ENCODE measurements at places on chromosomes 16 and 17. TPM values are rescaled to one million over a fixed set of nuclear protein-coding genes. Genes with fewer than 3 reads are reported as not detected.

PRKCB gene
- 2.1 TPM for total RNA-seq

GRCh38 chr16:89442588-89442987, 47.8 kb downstream of the ANKRD11 start:
- DNase-seq: no peak

SSTR5 gene
- total RNA-seq: not detected

RNF227 gene
- total RNA-seq: 0.54 TPM

Measured in astrocyte (in vitro differentiated cells and primary cell).